ENCODE measurements at places on chromosomes 11 and 22.

DNA sequence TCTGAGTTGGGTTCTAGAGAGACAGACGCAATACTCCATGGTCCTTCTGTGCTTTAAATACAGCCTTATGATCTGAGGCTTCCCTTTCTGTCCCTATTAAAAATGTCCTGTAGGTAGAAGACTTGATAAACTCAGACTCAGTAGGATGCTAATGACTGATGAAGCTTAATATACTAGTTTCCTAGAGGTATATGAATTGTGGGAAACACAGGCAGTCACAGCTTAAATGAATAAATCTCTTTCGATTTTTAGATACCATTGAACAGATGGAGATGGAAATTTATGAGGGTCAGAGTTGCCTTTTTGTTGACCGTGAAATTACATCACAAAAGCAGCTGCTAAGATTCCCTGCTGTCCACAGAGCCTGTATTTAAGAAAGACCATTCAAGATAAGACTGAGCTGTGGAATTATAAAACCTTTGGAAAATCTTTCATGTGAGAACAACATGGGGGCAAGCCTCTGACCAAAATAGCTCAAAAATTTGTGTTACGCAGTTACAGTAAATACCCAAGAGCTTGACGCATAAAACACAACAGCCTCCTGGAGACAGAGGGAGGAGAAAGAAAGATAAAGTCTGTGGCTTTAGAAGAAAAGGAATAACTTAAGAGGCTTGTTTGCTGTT is 172.3 kb downstream of the AASDHPPT start:
- DNase-seq, result no peak

DNA sequence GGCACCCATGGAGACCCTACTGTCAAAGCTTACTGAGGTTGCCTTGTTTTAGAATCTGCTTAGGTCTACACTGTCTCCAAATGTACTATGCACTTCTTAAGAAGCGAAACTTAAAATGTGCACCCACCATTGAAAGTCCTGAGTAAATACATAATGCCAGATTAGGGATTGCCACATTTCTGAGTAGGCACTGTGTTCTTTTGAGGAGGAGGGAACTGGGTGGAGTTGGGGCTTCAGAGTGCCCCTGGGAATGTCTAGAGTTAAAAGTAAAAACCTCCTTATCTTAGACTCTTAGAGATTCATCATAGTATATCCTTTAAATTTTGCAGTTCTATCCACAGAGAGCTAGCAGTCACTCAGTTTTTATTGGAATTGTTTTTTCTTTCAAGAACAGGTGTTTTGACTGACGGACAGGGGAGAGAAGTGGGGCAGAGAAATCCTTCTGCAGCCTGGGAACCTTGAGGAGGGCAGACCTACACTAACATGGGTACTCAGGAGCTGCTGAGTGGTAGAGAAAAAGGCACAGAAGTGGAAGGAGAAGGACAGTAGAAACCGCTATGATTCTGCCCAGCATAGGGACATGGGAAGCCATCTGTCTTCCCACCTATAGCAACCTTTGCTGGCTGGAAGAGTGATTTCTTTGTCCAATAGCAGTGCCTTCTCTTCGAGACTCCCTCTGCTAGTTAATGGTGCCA is 33.4 kb upstream of the MICAL2 start:
- DNase-seq, result no peak

DNA sequence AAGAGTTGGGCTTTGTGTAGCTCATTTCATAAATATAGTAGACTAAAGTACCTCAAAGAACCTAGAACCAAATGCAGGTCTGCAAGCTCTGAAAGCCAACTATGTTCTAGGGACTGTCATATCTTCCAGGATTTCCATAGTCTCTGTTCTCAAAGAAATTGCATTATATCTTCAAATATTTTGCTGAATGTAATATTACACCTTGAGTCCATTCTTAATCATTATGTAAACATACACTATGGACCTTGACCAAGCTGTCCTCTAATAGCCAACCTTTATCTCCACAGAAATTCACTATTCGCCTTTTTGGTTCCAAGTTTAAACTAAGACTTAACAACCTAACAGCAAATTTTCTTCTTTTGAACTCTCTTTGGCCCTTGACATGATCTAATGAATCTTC is 678.7 kb upstream of the ARHGAP42 start:
- DNase-seq, result no peak

DNA sequence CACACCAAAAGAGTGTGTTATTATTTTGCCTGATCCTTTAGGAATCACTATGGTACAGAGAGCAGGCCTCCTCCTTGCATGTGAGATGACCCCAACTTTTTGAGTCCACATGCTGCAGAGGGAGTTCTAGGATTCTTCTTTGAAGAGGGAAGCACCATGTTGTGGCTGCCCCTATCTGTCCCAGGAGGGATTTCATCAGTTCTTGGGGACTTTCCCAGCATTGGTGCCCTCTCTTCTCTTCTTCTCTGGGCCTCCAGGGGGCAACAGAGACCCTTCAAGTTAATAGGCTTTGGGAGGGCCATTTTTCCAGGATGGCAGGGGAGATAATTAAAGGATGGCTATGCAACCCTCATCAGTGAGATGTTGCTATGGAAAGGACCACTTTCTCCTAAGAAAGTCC is 3.6 kb downstream of the MMP1 start:
- DNase-seq, result peak; percentile 18

DNA sequence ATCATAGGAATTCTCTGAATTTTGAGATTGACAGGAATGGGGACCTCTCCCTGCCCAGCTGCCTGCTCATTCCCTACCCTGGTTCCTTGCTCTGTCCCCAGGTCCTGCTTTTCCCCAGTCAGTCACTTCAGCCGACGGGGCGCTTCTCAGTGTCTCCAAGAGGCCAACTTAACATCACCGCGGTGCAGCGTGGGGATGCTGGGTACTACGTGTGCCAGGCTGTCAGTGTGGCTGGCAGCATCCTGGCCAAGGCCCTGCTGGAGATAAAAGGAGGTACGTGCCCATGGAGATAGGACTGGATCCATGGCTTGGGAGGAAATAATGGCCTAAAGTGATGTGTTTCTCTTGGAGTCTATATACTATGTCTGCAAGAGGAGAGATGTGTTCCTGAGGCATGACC is 7.0 kb downstream of the ROBO3 start:
- DNase-seq, result no peak

- DNase-seq, result no peak
These were observed 30.8 kb upstream of the PICK1 start for GRCh38 chr22:38026130-38027111.

- no peak for DNase-seq
These were observed 79.5 kb upstream of the SLC25A18 start for GRCh38 chr22:17483688-17484372.

GRCh38 chr11:57618438-57618837 is 21.0 kb downstream of the SERPING1 start:
- no peak for DNase-seq

GRCh38 chr11:113281052-113281725 is 33.2 kb upstream of the TTC12 start:
- no peak for DNase-seq

- DNase-seq, result no peak
These were observed 28.7 kb upstream of the BARX2 start for GRCh38 chr11:129346916-129347315.

- peak; percentile 31 for DNase-seq
These were observed 195.9 kb downstream of the CSNK2A3 start for GRCh38 chr11:11157185-11157584.

DNA sequence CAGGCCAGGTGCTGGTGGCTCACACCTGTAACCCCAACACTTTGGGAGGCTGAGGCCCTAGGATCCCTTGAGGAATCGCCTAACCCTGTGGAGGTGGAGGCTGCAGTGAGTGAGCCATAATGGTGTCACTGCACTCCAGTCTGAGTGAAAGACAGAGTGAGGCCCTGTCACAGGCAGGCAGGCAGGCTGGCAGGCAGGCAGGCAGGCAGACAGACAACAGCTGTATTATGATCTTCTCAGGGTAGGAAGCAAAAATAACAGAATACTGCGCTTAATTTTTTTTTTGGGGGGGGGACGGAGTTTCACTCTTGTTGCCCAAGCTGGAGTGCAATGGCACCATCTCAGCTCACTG is 3901.6 kb upstream of the OR11H1 start:
- DNase-seq, result no peak
